SK-N-SH (cell line): ENCODE measurements at places on chromosomes 1 and 21.

DNA sequence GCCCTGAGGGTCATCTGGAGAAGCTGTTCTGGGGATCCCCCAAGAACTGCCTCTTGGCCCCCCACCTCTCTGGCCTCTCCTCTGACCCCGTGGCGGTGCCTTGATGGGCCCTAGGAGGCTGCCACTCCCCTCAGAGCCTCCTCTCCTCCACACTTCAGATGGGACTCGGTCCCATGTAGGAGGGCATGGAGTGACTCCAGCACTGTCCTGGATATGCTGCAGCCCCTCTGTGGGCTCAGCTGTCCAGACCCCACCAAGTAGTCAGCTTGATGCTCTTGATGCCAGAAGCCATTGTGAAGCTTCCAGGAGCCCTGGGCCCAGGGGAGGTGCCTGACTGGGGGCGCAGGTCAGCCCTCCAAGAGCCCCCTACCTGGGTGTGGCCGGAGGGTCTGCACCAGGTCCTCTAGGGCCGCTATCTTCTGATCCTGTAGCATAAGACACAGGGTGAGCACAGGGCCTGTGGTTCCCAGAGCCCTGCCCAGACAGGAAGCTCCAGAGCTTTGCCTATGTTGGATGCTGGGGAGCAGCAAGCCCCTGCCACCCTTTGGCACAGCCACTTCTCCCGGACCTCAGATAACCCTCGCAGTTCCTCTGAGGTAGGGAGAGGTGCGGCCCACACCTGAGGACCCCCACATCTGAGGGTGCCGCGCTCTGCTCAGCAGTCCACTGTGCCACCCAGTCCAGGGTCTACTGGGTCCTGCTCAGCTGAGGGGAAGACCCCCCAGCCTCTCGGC lies 9.2 kb downstream of the UBXN11 start:
- no peak for DNase-seq

GRCh38 chr1:27522432-27523336 lies 32.7 kb upstream of the WASF2 start:
- no peak for DNase-seq

DNA sequence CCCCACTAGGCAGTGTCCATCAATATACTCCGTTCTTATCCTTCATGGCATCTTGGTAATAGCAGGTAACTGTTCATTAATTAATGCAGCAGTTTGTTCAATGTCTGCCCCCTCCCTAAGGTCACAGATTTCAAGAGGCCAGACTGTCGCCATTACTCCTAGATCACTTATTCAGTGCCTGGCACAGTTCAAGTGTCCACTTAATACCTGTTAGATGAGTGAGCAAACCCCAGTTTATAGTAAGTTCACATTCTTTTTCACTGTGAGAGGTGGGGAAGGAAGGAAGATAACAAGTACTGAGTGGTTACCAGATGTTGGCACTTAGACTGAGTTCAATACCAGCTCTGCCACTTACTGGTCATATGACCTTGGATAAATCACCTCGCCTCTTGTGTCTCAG lies 36.4 kb downstream of the OPRD1 start:
- no peak for DNase-seq

- no peak for DNase-seq
These were observed 44.8 kb downstream of the KCNJ15 start for GRCh38 chr21:38301321-38302214.

DNA sequence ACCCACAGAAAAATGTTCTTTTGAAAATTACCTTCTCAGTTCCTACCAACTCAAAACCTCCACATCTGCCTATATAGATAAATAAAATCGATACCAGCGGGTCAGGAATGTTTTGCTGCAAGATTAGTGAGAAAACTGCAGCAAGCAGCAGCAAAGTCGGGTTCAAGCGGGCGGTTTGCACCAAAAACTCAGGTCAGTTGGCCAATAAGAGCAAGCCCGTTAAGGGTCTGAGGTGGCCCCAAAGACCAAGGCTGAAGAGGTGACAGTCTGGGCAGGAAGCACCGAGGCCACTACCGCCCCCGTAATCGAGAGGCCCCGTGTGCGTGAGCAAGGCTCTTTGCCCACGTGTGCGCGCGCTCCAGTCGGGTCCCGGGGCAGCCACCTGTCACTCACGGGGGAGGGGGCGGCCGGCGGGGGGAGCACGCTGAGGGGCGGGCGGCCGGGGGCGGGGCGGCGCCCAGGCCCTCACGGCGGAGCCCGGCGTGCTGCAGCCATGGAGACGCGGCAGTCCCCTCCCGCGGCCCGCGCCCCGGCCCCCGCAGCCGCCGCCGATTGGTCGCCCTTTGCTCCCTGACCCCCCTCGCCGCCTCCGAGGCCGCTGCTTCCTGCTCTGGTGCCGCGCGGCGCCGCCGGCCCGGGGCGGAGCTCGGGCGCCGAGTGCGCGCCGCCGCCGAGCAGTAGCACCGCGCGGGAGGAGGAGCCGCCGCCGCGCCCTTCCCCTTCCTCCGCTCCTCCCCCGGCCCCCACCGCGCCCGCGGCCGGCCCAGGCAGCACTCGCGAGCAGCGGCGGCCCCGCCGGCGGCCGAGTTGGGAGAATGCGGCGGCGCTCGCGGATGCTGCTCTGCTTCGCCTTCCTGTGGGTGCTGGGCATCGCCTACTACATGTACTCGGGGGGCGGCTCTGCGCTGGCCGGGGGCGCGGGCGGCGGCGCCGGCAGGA lies at the start of gene GALNT2:
Gene GALNT2 (plus strand): TSS at position 773 of the 939 bp plus-strand sequence. CDS start 43 bp downstream, at position 816.
- peak; percentile 98 for DNase-seq

GRCh38 chr1:87560601-87561360 lies 232.1 kb downstream of the LMO4 start:
- DNase-seq = no peak

- no peak for DNase-seq
These were observed 5.3 kb downstream of the VANGL1 start for GRCh38 chr1:115647047-115647446.

GRCh38 chr1:228007049-228007800 lies 427 bp downstream of the WNT3A start:
- DNase-seq = peak; percentile 48

DNA sequence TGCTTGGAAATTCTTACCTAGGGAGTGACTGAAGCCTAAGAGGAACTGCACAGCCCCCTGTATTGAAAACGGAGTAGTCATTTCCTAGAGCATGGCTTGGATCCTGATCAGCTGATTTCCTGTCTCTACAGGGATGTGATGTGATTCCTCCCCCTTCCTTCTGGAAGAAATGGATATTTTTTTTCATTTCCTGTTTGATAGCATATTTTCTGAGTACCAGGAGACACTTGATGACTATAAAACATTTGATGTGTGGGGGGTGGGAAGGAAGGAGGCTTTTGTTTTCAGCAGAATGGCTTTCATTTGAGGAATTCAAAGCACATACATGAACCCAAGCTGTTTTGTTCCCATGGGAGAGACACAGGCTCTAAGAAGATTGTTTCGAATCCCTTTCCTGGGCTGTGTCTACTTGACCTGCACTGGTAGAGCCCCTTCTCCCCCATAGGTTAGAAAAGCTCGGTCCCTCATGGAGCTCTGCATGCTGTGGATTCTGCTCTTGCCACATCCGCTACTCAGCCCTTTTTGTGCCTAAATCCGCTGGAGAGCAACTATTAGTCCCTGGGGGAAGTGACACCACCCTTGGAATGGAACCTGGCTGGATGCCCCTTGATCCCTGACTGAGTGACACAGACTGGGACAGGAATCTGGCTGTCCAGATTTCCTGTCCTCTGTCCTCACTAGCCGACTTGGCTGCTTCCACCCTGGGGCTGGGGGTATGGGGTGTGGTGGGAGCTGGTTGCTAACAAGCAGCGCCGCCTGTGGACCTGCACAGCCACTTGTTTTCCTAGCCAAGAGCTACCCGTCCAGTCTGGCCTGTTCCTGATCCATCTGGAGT lies 71.8 kb upstream of the MACF1 start:
- DNase-seq = peak; percentile 64

GRCh38 chr1:156006666-156007376 lies 13.9 kb downstream of the SSR2 start:
- DNase-seq = no peak

GRCh38 chr1:70992521-70992920 lies 55.1 kb downstream of the PTGER3 start:
- no peak for DNase-seq

GRCh38 chr1:204417074-204417997 lies 5.7 kb upstream of the PPP1R15B start:
- peak; percentile 65 for DNase-seq

GRCh38 chr1:78291418-78291817 lies 199.4 kb upstream of the PTGFR start:
- no peak for DNase-seq

DNA sequence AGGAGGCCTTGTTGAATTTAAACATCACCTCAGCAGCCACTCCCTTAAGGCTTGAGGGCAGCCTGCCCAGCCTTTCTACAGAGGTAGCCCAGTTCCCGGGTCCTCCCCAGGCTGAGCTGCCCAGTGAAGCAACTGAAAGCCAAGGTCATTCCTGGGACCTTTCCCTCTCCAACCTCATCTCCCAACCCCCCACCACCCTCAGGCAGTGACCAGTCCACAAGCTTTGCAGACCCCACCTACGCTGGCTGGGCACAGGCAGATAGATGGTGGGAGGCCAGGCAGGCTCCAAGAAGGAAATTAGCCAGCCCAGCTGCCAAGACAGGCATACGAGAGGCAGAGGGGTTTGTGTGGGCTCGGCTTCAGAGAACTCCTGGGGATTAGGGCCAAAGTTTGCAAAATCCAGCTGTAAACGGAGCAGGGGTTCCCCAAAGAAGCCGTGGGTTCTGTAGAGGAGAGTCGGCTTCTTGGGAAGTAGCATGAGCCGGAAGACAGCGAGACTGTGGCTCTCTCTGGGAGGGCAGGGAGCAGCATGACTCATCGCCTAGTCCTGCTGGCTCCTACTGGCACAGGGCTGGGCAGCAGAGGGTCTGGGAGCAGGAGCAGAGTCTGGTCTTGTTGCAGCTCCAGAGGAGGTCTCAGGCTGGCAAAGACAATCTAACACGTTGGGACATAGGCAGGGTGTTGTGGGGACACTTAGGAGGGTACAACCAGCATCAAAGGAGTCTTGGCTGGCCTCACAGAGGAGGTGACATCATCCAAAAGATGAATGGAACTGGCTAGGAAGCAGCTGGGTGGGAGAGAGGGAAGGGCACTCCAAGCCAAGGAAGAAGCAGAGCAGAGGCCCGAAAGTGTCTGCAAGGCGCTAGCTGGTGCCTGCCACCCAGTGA lies 2.8 kb upstream of the ZC3H12A start:
- DNase-seq = peak; percentile 80

- no peak for DNase-seq
These were observed 8.8 kb downstream of the NOL9 start for GRCh38 chr1:6545276-6546112.

GRCh38 chr1:240199758-240200645 lies 108.3 kb downstream of the FMN2 start:
- peak; percentile 67 for DNase-seq

GRCh38 chr21:42234464-42235241 lies 15.7 kb downstream of the ABCG1 start:
- DNase-seq = peak; percentile 92

DNA sequence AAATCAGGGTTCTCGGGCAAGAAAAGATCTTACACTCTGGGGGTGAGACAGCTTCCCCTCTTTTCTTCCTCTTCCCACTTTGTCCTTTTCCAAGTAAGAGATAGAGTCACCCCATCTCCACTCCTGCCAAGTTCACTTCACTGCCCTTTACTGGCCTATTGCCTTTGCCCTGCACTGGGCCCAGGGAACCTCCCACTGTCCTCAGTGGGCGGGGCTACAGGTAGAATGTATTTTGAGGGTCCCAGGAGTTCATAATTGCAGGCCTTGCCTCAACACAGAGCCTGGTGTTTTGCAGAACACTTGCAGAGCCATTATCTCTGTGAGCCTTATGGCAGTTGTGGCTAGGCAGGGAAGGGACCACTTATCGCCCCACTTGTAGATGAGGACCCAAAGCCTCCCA lies 3.3 kb downstream of the AMPD2 start:
- no peak for DNase-seq

DNA sequence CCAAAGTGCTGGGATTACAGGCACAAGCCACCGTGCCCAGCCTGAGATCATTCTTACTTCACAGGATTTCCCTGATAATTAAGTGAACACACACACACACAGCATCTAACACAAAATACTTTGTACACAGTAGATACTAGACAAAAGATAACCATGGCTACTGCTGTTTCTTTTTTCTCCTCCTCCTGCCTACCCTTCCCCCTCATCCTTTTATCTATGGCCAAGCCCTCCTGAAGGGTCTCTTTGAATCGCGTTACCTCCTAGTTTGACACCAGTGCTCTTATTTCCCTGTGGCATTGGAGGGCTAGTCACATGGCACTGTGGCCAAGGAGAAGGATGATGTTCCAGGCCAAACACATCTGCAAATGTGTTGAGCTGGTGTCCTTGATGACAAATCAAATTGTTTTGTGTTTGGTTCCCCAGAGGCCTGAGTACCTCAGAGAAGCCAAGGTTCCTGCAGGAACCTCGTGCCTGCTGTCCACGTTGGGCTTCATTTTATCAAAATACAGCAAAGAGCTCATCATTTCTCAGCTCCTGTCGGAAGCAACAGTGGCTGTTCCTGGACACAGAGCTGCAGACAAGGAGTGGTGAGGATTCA lies 20.6 kb downstream of the NDUFS5 start:
- no peak for DNase-seq

DNA sequence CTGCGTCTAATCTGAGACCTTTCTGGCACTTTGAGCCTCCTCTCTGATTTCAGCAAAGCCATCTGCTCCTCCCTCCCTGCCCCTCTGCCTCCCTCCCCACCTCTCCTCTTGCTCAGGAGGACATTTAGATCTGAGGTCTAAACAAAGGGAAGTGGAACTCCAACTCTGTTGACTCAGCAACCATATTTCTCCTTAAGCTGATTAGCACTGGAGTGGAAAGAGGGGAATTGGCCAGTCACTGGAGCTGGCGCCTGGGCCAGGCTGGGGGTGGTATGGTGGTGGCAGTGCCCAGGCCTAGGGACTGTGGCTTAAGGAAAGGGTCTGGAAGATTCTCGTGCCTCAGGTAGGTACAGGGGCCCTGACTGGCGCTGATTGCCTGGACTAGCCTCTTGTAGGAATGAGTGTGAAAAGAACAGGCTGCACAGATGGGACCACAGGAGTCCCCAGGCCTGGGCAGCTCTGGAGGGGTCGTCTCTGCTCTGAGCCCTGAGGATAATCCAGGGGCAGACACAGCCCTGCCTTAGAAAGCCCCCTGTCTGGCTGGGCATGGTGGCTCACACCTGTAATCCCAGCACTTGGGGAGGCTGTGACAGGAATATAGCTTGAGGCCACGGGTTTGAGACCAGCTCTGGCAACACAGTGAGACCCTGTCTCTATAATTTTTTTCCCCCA lies 11.9 kb downstream of the SH2D2A start:
- peak; percentile 51 for DNase-seq

DNA sequence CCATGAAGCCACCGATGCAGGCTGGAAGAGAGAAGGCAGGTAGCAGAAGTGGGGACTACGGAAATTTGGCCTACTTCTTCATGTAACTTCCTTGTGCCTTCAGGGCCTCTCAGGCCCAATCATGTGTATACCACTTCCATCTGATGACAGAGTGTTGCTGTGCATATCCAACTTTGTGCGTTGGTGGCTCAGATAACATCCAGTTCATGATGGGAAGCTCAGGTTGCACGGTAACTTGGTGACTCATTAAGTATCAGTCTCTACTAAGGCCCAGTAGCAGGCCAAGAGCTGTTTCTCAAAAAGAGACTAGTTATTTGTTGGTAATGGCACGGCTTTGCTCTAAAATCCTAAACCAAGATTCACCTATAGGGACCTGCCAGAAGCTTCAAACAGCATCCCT lies 117.6 kb downstream of the LTN1 start:
- no peak for DNase-seq
